Natural killer cell (primary cell): ENCODE measurements at places on chromosomes 1 and 21. TPM values are rescaled to one million over a fixed set of nuclear protein-coding genes. Genes with fewer than 3 reads are reported as not detected.
A peak's percentile ranks its signal among the peaks of the same experiment; 100 is the strongest.

DNA sequence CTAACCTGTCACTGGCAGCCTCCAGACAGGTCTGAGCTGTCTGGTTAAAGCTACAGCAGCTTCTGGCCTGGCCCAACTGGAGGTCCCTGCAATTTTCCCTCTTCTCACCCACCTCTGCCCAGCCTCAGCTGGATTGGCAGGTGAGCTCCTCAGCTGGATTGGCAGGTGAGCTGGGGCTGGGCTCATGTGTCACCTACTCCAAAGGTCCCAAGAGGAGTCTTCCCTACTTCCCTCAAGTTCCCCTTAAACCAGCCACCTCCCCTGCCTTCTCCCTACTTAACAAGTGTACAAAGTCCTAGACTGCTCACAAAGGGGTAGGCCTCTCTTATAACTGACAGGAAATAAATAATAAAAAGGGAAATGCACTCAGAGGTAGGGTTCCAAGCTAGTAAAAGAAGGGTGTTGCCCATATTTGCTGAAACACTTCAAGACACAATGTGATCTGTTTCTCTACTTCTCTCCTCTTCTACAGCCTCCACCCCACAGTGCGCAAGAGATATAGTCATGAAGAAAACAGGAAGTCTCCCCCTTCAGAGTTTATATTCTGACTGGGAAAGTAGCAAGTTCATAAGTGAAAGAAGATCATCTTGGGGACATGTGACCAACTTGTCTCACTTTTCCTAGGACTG lies at the start of gene GPA33:
GPA33 (minus strand) TSS at position 64 of the 629 bp plus-strand sequence. CDS start 90 bp downstream, outside the sequence.
- peak; percentile 75 for DNase-seq

DNA sequence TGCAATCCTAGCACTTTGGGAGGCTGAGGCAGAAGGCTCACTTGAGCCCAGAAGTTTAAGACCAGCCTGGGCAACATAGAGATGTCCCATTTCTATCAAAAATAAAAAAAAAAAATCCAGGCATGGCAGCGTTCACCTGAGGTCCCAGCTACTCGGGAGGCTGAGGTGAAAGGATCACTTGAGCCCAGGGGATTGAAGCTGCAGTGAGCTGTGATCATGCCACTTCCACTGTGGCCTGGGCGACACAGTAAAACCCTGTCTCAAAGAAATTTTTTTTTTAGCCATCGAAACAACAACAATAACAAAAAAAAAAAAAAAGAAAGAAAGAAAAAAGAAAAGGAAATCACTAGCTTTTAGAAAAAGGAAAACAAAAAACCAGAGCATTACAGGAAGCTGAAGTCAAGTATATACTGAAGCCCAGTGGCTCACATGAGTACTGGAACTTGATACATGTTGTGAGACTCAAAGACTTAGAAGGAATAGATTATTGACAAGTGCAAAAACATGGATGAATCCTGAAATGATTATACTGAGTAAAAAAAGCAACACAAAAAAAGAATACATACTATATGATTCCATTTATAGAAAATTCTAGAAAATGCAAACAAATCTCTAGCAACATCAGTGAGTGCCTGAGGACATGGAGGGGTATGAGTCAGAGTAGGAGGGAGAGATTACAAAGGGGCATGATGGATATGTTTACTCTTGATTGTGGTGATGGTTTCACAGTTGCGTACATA lies 6.1 kb upstream of the RABGAP1L start:
- no peak for DNase-seq

DNA sequence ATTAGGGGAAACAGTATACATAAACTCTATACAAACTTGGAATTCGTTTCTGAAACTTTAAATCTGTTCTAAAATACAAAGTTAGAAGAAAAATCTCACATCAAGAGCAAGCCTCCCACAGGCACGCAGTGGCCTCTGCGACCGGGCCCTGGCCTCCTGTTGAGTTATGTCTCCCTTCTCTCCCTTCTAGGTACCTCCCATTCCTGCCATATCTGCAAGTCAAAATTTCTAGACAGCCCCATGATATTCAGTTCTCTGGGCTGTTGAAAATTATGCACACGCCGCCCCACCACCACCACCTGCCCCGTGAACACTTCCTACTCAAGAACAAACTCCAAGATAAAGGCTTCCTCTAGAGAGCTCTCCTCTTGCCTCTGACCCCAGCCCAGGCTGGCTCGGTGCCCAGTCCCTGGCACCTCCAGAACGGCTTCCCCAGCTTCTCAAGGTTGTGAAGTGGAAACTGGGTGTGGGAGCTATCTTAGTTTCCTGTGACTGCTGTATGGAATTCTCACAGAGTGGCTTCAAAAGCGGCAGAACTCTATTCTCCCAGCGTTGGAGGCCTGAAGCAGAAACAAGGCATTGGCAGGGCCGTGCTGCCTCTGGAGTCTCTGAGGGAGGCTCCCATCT lies 37.7 kb upstream of the LRP8 start:
- no peak for DNase-seq

- DNase-seq: no peak
Observed at GRCh38 chr21:9738527-9738926, 782.9 kb upstream of the TPTE start.

GRCh38 chr1:117674521-117675400 lies 68.9 kb downstream of the TENT5C start:
- DNase-seq: peak; percentile 82

GRCh38 chr1:171912509-171913175 lies 71.3 kb downstream of the DNM3 start:
- no peak for DNase-seq

GRCh38 chr1:46533179-46533864 lies 18.1 kb downstream of the KNCN start:
- peak; percentile 76 for DNase-seq

DNA sequence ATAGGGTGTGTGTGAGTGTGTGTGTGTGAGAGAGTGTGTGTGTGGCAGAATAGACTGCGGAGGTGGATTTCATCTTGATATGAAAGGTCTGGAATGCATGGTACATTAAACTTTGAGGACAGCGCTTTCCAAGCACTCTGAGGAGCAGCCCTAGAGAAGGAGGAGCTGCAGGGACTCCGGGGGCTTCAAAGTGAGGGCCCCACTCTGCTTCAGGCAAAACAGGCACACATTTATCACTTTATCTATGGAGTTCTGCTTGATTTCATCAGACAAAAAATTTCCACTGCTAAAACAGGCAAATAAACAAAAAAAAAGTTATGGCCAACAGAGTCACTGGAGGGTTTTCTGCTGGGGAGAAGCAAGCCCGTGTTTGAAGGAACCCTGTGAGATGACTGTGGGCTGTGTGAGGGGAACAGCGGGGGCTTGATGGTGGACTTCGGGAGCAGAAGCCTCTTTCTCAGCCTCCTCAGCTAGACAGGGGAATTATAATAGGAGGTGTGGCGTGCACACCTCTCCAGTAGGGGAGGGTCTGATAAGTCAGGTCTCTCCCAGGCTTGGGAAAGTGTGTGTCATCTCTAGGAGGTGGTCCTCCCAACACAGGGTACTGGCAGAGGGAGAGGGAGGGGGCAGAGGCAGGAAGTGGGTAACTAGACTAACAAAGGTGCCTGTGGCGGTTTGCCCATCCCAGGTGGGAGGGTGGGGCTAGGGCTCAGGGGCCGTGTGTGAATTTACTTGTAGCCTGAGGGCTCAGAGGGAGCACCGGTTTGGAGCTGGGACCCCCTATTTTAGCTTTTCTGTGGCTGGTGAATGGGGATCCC lies 18.3 kb upstream of the HDAC1 start:
- DNase-seq: peak; percentile 43

DNA sequence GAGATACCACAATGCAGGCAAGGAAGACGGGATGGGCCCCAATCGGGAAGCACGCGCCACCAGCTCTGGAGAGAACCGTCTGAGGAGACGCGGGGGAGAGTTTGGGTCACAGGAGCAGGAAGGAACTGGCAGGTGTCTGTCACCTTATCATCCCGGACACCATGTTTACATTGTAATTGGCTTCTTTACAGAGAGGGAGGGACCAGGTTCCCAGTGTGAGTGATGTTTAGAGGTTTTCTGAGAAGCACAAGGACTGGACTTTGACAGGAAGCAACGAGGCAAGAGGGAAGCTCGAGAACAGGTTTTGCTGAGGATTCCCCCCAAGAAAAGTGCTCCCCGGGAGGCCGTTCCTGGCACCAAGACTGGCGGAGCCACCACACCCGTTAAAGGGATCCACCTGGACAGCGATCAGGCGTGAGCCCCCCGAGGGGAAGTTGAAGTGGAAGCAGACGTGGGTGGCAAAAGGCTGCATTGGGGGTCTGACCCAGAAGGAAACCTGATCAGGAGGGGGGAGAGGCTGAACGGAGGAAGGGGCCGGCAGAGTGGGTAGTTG lies 957 bp downstream of the EPS15 start:
- DNase-seq: peak; percentile 30

The FAM72C gene
- total RNA-seq: 0.18 TPM

The UMODL1 gene
- 0.14 TPM for total RNA-seq

The ANKRD65 gene
- total RNA-seq: not detected

The CR1 gene
- total RNA-seq: 2.6 TPM
